ENCODE measurements at places on chromosomes 1 and 21. TPM values are rescaled to one million over a fixed set of nuclear protein-coding genes. Genes with fewer than 3 reads are reported as not detected.

DNA sequence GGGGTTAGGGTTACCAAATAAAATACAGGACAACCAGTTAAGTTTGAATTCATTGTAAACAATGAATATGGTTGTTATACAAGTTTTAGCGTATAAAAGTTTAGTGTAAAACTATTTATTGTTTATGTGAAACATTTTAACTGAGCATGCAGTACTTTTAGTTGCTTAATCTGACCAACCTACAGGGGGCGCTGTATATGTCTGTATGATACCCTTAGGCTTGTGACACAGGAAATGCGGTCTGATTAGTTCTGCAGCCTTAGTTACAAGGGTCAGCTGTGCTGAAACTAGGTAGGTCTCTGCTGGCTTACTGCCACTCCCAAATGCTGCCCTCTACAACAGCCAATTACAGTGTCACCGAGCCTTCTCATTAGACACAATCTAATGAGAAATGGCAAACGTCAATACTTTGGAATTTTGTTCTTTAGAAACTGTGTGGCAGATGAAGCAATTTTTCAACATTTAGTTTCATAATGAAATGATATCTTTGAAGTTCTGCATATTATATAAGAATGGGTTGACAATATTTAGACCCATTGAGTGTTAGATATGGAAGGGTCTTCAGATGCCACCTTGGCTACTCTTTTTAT lies 56.2 kb downstream of the NTNG1 start:
- no peak for DNase-seq

DNA sequence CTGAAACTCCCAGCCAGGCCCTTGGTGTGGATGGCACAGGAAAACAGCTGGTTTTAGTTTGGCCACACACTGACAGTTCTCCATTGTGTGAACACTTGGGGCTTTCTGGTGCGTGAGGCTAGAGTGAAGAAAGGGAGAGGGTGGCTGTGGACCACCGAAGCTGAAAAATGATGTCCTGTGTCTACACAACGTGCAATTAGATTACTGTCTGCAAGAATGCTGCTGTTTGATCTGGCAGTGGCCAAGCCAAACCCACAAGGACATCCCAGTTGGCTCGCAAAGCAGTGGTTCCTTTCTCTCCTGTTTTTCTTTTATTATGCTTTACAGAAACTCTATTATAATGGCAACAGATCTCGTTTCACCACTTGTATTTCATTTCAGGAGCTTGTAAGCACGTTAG lies 58.9 kb downstream of the ERG start:
- DNase-seq = no peak

The APOBEC4 gene
- not detected for polyA plus RNA-seq

DNA sequence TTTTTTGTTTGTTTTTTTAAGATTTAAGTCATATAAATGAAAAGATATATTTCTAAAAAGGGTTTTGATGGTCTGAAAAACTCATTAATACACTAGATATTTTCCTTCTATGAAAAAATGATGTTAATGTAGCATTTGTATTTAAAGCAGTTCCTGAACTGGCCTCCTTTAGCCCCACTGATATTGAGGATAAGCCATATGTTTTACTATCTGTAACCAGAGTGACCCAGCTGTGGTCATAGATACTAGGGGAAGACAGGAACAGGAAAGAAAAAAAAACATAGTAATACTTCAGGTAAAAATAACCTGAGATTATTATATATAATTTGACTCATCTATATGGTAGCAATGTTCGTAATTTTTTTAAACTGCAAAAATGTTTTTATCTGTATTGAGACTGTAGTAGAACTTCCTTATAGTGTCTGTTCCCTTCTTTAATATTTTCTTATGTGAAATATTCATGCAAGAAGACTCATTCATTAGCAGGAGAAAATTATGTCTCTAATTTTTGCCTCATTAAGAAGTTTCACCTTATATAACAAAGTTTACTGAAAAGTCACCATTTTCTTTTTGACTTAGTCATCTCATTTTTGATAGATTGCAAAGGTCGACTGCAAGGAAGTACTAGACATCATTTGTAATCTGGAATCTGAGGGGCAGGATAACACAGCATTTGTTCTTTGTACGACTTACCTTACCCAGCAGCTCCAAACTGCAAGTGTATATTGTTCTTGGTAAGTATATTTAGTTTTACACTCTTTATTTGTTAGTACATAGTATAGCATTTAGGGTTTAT lies 25.6 kb upstream of the TMCO2 start:
- DNase-seq = no peak

- no peak for DNase-seq
Measured at GRCh38 chr1:206891412-206891811, 5.8 kb upstream of the IL24 start.

DNA sequence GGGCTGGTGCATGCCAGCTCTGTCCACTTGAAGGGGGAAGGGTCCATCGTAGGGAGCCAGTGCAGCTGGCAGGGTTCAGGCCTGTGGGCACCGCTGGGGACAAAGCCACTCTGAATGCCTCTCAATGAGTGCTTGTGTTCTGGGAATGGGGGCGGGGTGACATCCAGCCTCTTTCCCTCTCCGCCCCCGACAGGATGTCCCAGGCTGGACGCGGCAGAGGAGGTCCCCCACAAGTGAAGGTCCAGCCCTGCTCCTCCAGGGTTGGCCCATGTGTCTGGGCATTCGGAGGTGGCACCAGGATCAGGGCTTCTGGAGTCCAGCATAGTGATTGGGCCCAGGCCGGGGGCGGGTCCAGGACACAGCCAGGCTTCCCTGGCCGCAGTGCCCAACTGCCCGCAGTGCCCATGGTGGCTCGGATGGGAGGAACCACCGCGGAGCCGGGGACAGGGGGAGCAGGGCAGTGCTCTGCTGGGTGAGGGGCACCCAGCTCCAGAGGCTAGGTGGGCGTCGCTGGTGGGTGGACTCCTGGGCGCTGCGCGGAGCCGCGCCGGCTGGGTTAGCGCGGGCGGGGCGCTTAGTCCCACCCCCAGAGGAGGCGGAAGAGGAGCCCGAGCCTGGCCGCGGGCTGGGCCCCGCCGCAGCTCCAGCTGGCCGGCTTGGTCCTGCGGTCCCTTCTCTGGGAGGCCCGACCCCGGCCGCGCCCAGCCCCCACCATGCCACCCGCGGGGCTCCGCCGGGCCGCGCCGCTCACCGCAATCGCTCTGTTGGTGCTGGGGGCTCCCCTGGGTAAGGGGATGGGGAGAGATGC lies at the start of gene SHISA4:
Gene SHISA4, plus strand, starts transcription at position 617 of the 808 bp plus-strand sequence. Its CDS starts 97 bp downstream, at position 714.
- peak; percentile 86 for DNase-seq

The IGSF9 gene
- polyA plus RNA-seq = 0.54 TPM

GRCh38 chr21:45293726-45294401 lies 6.2 kb upstream of the POFUT2 start:
- no peak for DNase-seq

DNA sequence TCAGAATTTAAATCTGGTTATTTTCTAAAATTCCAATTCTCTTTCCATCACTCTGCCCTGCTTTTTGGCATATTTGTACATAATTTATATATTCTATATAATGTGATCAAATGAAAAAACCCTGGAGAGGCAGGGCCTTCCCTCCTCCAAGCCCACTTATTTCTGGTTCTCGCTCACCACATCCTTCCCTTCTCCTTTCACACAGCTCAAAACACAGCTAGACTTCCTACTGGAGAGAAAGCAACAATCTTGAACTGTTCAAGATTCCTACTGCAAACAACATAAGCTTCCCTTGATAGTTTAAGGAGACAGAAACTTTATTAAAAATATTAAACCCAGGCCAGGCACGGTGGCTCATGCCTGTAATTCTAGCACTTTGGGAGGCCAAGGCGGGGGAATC lies 7.6 kb upstream of the AIM2 start:
- DNase-seq = no peak

The MTR gene
- polyA plus RNA-seq = 6.2 TPM

DNA sequence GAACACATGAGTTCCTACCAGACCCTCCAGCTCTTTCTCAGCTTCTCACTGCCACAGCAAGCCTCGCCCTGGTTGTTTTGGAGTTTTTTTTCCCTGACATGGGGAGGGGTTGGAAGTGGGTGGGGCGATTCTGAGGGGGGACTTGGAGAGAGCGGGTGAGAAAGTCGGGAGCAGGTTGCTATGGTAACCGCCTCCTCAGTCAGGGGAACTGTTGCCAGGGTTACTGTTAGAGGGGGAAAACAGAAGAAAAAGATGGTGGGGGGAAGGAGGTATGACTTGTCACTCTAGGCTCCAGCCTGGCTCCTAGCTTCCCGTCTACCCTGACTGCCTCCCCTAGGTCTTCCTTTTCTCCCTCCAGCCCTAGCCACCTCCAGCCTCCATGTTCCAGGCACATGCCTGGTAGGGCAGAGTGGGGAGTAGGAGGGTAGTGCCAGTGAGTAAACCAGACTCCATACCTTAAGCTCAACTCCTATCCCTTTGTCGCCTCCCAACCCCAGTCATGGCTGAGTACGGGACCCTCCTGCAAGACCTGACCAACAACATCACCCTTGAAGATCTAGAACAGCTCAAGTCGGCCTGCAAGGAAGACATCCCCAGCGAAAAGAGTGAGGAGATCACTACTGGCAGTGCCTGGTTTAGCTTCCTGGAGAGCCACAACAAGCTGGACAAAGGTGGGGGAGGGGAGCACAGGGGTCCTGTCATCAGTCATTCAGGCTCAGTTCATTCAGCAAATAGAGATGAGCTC lies 6.0 kb downstream of the PEA15 start:
- no peak for DNase-seq

DNA sequence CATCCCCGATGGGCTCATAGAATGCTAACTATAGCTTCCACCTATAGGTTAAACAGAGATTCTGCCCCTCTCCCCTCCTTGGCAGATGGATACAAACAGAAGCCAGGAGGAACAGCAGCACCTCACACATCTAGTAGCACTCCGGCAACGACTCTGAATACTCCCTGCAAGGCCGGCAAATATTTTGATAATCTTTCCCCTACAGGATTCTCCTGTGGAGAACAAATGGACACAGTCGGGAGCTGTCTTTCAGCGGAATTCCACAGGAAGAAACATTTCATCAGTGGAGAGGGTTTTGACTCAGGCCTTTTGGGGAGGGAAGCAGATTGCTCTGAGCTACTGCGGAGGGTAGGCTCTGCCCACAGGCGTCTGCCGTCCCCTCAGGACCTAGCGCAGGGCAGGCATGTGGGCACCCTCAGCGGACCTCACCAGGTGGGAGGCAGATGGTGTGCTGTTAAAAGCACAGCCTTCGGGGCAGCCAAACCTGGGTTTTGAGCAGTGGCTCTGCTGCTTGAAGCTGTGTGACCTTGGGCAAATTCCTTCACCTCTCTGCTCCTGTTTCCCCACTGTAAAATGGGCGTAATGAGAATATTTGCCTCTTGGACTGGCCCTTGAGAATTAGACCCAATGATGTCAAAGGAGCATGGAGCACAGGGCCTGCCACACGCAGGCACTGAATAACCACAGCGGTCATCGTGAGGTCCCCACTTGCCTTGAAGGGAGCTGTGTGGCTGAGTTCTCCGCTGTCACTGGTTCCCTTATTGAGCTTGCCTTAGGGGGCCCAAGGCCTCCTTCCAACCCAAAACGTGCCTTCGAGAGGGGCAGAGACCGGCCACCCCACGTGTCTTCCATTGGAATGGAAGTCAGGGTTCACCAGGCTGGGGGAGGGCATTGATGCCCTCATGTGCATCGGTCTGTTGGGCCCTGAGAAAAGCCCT lies 19.2 kb upstream of the BCAR3 start:
- DNase-seq = no peak

- no peak for DNase-seq
Measured at GRCh38 chr1:41641941-41642527, 157.6 kb upstream of the EDN2 start.

DNA sequence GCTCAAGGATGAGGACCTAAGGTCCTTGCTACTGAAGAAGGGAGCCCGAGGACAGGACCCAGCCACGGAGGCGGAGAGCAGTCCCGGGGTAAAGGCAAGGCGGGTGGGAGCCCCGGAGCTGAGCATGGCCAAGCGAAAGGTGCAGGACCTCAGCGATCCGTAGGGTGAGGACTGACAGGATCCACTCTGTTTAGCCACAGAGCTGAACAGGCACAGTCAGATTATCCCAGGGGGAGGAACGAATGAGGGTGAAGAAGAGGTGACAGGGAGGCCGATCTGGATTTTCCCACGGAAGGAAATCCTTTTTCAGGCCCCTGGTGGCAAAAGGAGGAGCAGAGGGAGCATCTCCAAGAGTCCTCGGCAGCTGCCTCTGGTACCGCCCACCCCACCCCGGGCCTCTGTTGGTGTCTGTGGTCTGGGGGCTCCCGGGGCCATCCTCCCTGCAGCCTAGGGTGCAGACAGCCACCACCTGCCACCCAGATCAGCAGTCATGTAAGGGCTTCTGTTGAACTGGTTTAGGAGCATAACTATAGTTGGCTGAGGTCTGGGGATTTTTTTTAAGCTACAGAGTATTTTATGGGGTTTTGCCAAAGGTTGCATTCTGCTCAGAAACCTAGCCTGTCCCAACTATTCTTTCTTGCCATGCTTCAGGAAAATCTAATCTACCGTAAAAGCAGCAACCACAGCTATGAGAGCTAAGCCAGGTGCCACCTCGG lies 32.3 kb upstream of the LBR start:
- DNase-seq = no peak

DNA sequence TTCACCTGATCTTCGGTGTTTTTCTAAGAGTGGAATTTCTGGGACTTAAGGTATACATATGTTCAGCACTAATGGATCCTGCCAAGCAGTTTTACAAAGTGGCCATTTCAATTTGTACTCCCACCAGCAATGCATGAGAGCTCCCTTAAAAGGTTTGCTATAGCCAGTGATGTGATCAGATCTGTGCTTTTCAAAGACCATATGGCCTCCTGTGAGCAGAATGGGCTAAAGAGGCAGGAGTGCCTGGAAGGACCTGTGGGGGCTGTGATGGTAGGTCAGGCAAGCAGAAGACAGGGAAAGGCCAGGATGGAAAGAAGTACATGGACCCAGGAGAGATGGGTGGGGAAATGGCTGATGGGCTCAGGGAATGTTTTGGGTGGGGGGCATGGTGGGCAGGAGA lies 252.7 kb downstream of the DISC1 start:
- DNase-seq = no peak

The FAF1 gene
- polyA plus RNA-seq = 31.2 TPM

DNA sequence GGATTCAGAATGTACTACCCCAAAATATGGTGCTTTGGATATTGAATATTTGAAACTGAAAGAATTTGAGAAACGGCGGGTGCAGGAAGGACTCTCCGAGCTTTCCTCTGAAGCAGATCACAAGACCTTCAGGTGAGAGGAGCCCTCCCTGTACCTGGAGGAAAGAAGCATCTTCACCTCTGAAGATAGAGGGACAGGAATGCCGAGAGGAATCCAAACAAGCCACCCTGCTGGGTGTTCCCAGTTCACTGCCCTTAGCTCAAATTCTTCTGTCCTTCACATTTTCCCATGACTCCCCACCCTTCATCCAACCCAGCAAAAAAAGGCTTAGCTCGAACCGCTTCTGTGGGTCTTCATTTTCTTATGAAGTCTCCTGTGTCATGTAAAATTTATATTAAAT lies 18.2 kb upstream of the PADI2 start:
- no peak for DNase-seq

DNA sequence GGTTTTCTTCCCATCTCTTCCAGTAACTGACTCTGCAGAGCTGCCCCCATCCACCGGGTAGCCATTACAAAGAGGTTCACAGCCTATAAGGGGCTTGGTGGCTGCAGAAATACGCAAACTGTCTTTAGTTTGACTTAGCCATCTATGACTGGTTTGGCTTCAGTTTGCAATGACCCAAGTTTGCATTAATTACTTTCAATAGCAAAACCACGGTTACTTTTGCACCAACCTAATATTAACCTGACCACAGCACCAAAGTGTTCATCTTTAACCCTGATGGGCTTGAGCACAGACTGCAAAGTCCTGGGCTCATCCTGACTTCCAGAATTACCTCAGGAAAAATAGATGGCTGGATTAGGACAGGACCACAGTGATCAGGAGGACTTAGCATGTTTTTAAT lies 2.2 kb upstream of the HAO2 start:
- no peak for DNase-seq

Data from A549 (cell line).